ENCODE measurements at places on chromosomes 7 and 10.
A peak's percentile ranks its signal among the peaks of the same experiment; 100 is the strongest.

- peak; percentile 33 for DNase-seq
Observed at GRCh38 chr10:7697426-7697825, 5.7 kb upstream of the ITIH2 start.

- no peak for DNase-seq
Observed at GRCh38 chr10:64275774-64276173, 754.6 kb downstream of the REEP3 start.

- DNase-seq: no peak
Observed at GRCh38 chr10:29420744-29421143, 131.9 kb downstream of the LYZL1 start.

- DNase-seq: no peak
Observed at GRCh38 chr10:113084031-113084430, 134.0 kb downstream of the TCF7L2 start.

- DNase-seq: no peak
Observed at GRCh38 chr7:42552227-42552626, 315.2 kb upstream of the GLI3 start.

- no peak for DNase-seq
Observed at GRCh38 chr10:129517680-129518057, 50.6 kb downstream of the MGMT start.

GRCh38 chr10:7657552-7657951 lies 9.2 kb downstream of the ITIH5 start:
- no peak for DNase-seq

- DNase-seq: no peak
Observed at GRCh38 chr10:72597897-72598296, 28.0 kb downstream of the MICU1 start.
